Stimulated activated CD8-positive, alpha-beta memory T cell treated with anti-CD3 and anti-CD28 coated beads, Interleukin-7, amount 100 ng/mL, for 1 hour (primary cell): ENCODE measurements at places on chromosomes 1 and 21.

GRCh38 chr1:159913451-159914192 lies 11.7 kb downstream of the TAGLN2 start:
- DNase-seq, result no peak

- DNase-seq, result no peak
Measured at GRCh38 chr1:14745789-14746188, 147.3 kb downstream of the KAZN start.

- DNase-seq, result no peak
Measured at GRCh38 chr21:16013570-16013969, 283.8 kb downstream of the USP25 start.

DNA sequence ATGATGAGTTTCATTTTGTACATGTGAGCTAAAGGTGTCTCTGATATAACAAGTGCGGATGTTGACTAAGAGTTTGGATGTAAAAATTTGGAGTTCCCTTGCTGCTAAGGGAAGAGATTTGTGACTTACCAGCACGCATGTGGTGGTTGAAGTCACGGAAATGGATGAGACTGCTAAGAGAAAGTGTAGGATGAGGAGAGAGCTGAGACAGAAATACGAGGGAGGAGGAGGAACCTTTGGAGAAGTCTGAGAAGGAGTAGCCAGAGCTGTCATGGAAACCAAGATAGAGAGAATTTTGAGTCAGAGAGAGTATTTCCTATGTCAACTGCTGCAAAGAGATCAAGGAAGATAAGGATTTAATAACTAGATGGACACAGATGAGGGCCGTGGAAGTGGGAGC lies 106.5 kb upstream of the COL24A1 start:
- no peak for DNase-seq

GRCh38 chr1:183635099-183635605 lies 431 bp downstream of the ARPC5 start:
- DNase-seq, result no peak
